Placental epithelial cell (primary cell): ENCODE measurements at places on chromosomes 3 and 15. TPM values are rescaled to one million over a fixed set of nuclear protein-coding genes. Genes with fewer than 3 reads are reported as not detected.

UCN2 gene
- total RNA-seq: 61.6 and 106 TPM in 2 replicates

CA12 gene
- total RNA-seq: 0.39 and 0.87 TPM in 2 replicates

AP3B2 gene
- under 0.01 and 0.11 TPM in 2 replicates for total RNA-seq

ILDR1 gene
- total RNA-seq: not detected in 2 replicates

BAHD1 gene
- total RNA-seq: 14.5 and 17.3 TPM in 2 replicates

SLC2A2 gene
- 0.11 TPM in 1 of 2 replicates, not detected in the other for total RNA-seq

ST8SIA2 gene
- not detected in 2 replicates for total RNA-seq

CLRN1 gene
- not detected in 2 replicates for total RNA-seq

OXTR gene
- total RNA-seq: 5.5 and 81.4 TPM in 2 replicates

ATP13A5 gene
- total RNA-seq: not detected in 2 replicates

TM4SF1 gene
- total RNA-seq: 1.2 and 1.8 TPM in 2 replicates

HRG gene
- total RNA-seq: not detected in 2 replicates

C15orf61 gene
- total RNA-seq: 3.9 and 4.9 TPM in 2 replicates

ZNF774 gene
- 1.6 and 1.7 TPM in 2 replicates for total RNA-seq

TAGLN3 gene
- total RNA-seq: not detected in 2 replicates

MRAS gene
- total RNA-seq: 27.9 and 30.2 TPM in 2 replicates

KBTBD12 gene
- not detected in 2 replicates for total RNA-seq

GNB4 gene
- total RNA-seq: 20.0 and 31.8 TPM in 2 replicates

FBXO40 gene
- total RNA-seq: not detected in 2 replicates

STRC gene
- 0.33 and 0.79 TPM in 2 replicates for total RNA-seq

POMGNT2 gene
- total RNA-seq: 3.1 and 4.6 TPM in 2 replicates

CCDC39 gene
- total RNA-seq: not detected in 2 replicates

TRH gene
- not detected in 2 replicates for total RNA-seq
